Progenitor cell of endocrine pancreas (in vitro differentiated cells): ENCODE measurements at places on chromosomes 2 and 18. TPM values are rescaled to one million over a fixed set of nuclear protein-coding genes. Genes with fewer than 3 reads are reported as not detected.

The TFPI gene
- 17.5 and 23.5 TPM in 2 replicates for total RNA-seq

The BIRC6 gene
- 98.0 and 98.6 TPM in 2 replicates for total RNA-seq

DNA sequence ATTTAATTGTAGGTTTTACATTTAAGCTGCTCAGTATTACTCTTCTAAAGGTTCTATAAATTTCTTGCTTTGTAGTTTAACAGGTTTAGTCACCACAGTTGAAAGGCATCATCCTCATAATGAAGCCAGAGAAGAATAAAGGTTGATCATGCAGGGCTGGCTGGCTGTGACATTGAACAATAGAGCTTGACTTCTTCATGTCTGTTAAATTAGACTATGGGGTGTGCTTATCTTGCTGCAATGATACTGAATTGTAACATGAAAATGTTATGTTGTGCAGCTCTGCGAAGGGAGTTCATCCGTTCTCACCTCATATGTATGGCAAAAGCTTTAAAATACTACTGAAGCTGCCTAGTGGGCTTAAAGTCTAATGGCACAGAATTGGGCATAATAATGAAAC, 81.8 kb downstream of the CAMKMT start:
- DNase-seq = no peak

GRCh38 chr18:55500316-55501086, 87.5 kb downstream of the TCF4 start:
- DNase-seq = no peak

- DNase-seq = peak; percentile 78
Measured at GRCh38 chr2:15943378-15944280, 3.3 kb downstream of the MYCN start.
